Stimulated activated CD4-positive, alpha-beta T cell treated with anti-CD3 and anti-CD28 coated beads, Interleukin-2, amount 100 ng/mL, for 24 hours (primary cell): ENCODE measurements at places on chromosomes 7 and 10.

- peak; percentile 76 for DNase-seq
Observed at GRCh38 chr10:6583447-6583846, 3.4 kb upstream of the PRKCQ start.

DNA sequence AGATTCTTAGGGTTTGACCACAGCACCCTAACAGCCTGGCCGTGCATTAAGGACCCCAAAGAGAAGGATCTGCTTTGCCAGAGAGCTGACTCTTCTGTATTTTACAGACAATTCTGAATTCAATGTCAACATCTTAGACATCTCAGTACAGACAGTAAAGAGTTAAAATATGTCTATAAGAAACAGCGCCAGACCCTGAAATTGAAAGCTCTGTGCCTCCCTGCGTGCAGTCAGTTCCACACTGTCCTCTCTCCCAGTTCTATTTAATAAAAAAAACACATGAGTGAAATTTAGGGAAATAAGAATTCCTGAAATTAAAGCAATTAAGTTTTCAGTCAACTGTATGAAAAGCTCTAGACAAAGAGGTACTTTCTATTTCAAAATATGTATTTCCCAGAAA lies 45.1 kb downstream of the MET start:
- no peak for DNase-seq

- no peak for DNase-seq
Observed at GRCh38 chr7:88165697-88166096, 54.1 kb downstream of the SRI start.

- DNase-seq: no peak
Observed at GRCh38 chr10:5588603-5589002, 63.8 kb downstream of the CALML3 start.

DNA sequence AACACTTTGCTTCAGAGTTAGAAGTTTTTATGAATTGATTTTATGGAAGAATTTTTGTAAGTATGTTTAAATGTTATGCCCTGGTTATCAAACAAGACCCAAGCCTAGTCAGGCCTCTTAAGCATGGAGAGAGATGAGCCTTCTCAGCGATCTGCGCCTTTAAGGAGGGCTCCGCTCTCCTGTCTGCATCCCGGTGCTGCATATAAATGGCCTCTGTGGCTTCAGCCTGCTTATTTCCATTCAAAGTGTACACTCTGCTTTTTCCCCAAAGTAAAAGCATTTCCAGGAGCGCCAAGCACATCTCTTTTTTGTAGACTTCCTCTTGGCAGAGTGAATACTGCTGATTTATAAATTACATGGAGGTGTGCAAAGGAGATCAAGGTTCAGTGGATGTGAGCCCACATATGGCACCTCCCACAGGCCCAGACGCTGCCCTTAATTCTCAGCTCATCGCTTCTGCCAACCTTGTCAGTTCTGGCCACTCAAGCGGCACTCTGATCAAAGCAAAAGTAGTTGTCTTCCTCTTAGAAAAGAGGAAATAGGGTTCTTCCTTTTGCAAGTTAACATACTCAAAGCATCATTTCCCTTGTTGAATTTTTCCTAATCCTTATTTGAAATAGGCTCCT lies 70.0 kb upstream of the SFMBT2 start:
- no peak for DNase-seq

DNA sequence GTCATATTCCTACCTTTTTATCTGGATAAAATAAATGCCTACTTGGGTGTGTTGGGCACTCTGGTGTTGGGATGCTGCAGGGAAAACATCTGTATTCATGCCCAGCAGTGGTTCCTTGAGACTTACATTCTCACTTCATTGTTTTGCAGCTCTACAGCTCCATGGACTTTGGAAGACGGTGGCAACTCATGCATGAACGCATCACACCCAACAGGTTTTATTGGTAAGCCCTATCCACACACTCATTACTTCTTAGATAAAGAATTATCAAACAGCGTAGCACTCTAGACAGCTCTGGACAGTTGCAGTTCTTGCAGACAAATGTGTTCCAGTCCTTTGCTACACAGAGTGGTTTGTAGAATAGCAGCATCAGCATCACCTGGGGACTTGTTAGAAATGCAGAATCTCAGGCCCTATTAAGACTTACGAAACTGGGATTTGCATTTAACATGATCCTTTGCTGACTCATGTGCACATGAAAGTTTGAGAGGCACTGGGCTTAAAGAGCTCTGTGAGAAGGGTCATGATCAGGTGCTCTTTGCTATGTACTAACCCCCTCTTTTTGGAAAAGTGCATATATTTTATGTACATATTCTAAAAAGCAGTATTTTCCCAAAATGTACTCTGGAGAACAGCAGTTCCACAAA lies 401.9 kb downstream of the SORCS3 start:
- no peak for DNase-seq

GRCh38 chr7:141930211-141930610 lies 14.0 kb downstream of the OR9A4 start:
- DNase-seq: no peak

GRCh38 chr7:13790611-13791010 lies 198.9 kb downstream of the ETV1 start:
- no peak for DNase-seq

DNA sequence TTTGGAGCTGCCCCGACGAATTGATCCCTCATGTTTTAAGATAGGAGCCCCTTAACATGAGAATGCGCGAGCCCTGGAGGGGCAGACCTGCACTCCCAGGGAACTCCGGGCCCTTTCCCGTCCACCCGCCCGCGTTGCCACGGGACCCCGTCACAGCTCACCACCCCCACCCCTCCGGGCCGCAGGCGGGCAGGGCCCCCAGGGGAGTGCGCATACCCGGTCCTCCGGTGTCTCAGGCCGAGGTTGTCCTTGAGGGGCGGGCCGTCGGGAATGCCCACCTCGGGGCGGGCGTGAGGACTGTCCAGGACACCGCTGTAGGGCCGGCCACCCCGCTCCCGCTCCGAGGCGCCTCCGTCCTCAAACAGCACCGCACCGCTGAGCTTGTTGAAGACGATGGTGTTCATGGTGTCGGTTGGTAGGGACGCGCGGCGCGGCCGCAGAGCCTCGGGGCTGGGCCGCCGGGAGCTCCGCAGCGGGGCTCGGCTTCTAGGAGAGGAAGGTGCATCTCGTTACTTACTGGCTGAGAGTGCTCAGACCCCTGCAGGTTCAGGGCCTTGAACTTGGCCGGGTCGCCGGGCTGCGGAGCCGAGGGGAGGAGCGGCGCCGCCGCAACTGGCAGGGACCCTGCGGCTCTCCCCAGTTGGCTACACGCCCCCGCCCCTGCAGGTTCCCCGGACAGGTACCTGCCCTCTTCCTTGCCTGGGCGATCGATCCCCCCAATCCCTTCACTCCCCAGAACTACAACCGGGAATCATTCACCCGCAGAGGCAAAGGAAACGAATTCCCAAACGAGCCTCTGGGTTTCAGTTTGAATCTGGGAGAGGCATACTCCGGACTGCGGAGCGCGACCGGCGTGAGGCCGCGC lies 2.4 kb downstream of the MKX start:
- peak; percentile 50 for DNase-seq

- no peak for DNase-seq
Observed at GRCh38 chr10:32788359-32788758, 169.7 kb downstream of the ITGB1 start.

DNA sequence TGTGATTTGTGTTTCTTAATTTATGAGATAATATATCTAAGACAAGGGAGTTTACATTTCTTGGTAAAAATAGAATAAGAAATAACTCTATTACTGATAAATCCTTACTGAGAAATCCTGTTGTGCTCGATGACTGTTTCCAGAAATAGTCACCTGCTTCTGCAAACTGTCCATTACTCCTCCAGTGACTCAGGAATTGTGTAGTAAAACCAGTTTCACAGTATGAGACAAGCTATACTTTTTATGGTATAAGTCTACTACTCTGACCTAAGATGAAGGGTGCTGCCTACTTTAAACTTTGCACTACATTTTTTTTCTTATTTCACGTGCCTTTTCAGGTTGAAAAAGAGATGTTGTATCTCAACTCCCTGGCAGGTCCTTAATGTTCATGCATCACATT lies 6.8 kb upstream of the ANKRD22 start:
- DNase-seq: no peak

DNA sequence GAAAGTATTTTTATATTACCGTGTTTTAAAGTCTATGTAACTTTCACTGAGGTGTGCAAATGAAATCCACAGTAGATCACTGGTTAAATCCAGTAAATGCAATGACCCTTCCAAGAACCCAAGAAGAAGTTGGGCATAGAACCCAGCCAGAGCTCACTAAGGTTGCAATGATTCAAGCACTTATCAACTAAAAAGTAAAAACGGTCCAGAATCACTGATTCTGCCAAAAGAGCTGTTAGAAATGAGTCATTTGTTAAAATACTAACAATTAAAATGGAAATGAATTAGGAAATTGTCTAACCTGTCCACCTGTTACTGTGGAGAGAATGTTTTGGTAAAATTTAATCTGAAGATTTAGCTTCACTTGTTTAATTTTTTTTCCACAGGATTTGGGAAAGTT lies 74.4 kb downstream of the ANK3 start:
- DNase-seq: no peak

DNA sequence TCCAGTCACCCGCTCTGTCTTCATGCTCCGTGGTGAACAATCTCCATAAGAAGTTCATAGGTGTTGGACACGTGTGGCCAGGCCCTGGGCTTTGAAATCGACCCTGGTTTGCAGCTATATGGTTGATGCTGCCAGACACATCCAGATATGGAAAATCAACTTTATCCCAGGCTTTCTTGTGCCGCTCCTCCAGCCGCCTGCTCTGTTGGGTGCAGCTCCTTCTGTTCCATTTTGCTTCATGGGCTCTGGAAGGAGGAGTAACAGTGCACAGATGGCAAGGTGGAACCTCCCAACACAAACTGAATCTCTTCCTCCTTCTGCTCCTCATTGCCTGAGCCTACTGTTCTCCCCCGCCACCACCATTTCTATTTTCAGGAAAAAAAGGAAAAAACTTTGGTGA lies 44.7 kb downstream of the THNSL1 start:
- DNase-seq: no peak

GRCh38 chr7:80087771-80088170 lies 46.9 kb upstream of the GNAI1 start:
- DNase-seq: no peak

DNA sequence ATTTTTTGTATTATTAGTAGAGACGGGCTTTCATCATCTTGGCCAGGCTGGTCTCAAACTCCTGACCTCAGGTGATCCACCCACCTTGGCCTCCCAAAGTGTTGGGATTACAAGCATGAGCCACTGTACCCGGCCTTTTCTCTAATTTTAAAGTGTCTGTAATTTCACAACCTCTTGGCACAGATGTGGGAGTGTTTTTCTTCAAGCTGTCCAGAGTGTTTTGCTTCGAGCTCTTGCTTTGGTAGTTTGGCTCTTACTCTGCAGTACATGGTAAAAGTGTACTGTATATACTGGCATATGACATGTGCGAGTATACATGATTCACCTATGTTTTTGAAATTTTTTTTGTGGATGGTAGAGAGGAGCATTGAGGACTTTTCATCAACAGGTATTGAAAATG lies 9.8 kb downstream of the SRGN start:
- DNase-seq: no peak

- no peak for DNase-seq
Observed at GRCh38 chr10:58968389-58968755, 208.1 kb upstream of the PHYHIPL start.

GRCh38 chr10:59819265-59819664 lies 66.0 kb upstream of the MRLN start:
- no peak for DNase-seq
